ENCODE measurements at places on chromosomes 12 and 14.

- DNase-seq: no peak
Observed at GRCh38 chr12:131230340-131231031, 276.8 kb downstream of the ADGRD1 start.

DNA sequence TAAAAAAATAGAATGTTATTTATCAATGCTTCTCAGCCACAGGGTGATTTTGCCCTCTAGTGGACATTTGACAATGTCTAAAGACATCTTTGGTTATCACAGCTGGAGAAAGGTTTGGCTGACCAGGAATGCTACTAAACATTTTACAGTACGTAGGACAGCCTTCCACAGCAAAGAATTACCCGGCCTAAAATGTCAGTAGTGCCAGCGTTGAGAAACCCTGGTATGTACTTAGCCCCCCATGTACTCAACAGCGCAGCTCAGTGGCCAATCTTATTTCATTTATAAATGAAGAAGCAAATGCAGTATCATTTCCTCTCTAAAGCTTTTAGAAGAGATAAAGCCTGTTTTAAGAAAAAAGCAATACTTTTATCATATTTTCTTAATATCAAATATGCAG lies 5.8 kb downstream of the MARK3 start:
- no peak for DNase-seq

- DNase-seq: no peak
Observed at GRCh38 chr14:29569194-29569593, 358.5 kb downstream of the PRKD1 start.

DNA sequence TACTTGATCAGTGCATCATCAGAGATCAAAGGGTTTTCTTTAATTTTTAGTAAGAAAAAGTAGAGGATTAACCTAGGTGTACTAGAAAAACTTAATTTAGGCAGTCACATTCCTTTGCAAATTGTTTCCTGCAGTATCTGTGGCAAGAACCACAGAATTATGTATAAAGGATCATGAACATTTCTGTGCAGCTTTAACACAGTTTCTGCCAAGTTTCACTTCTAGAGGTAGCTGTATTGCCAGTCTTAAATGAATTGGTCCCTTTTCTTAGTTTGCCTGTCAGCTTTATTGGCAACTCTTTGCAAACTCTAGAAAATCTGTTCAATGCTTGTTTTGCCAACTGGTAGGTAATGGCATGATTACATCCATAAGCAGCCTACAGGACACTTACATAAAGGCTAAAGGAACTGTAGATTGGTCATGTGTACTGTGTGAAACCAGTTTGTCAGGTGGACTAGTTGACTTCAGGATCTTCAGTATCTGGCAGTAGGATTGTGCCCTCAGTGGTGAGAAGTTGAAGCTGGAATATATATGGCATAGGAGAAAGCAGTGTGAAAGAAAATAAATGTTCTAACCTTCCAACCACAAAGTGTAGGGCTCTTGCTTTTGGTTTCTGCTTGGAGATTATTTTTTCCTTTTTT lies 75.9 kb downstream of the TTLL5 start:
- no peak for DNase-seq

GRCh38 chr12:99136516-99136915 lies 491.4 kb downstream of the APAF1 start:
- no peak for DNase-seq

DNA sequence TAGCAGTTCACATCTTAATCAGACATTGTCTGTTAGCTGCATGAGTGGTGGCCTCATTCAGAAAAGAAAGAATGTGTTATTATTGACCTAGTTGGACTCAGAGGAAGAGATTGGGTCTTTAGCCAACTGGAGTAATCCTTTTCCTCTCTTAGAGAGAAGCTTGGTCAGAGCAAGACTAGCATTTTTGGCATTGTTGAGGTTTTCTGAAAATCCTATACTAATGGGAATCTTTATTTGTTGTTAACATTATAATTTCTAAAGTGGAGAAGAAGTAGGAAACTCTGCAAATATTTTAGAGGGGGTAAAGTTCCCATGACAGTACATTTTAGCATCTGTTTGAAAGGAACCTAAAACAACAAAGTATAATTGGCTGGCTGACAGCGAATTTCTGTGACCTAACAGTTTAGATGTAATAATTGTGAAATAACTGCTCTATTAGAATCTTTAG lies 9.7 kb downstream of the TOX4 start:
- DNase-seq: no peak

- DNase-seq: no peak
Observed at GRCh38 chr14:93520053-93520607, 89.4 kb downstream of the UNC79 start.

GRCh38 chr12:109544955-109545531 lies 28.3 kb downstream of the MMAB start:
- DNase-seq: peak; percentile 87

DNA sequence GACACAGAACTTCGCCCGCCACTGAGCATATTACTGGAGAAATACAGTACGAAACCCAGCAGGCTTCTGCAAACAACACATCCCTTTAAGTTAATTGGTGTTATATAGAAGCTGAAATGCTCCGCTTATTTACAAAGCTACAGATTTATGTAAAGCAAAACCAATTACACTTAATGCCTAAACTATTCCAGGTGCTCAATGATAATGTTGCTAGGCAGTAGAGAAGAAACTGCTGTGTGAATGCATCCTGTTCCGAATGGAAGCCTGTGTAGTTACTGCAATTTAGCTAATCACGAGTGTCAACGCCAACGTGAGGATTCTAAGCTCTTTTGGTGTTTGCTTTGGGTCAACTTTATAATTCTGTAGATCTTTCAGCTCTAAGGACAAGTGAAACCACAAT lies 89.8 kb downstream of the SLC15A5 start:
- no peak for DNase-seq

DNA sequence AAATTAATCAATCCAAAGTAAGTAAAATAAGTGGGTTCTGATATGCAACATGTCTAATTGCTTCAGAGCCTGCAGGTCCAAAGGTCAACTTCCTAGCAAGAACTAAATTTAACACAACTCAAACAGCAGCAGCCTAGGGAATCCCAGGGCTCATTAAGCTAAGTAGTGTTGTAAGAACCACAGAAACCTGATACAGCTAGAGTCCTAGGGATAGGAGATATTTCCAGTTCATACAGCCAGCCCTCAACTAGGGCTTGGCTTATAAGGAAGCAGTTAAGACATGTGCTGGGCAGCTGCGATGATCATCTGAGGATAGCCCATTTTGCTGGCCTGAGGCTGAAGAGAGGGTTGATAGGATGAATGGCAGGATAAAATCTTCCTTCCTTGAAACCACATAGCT lies at the start of gene OR4Q3:
Gene OR4Q3 (plus strand): TSS at position 316 of the 400 bp plus-strand sequence.
- no peak for DNase-seq

GRCh38 chr12:98601924-98602323 lies 8.4 kb downstream of the SLC25A3 start:
- DNase-seq: no peak

- no peak for DNase-seq
Observed at GRCh38 chr14:59228421-59228820, 40.0 kb downstream of the DAAM1 start.

DNA sequence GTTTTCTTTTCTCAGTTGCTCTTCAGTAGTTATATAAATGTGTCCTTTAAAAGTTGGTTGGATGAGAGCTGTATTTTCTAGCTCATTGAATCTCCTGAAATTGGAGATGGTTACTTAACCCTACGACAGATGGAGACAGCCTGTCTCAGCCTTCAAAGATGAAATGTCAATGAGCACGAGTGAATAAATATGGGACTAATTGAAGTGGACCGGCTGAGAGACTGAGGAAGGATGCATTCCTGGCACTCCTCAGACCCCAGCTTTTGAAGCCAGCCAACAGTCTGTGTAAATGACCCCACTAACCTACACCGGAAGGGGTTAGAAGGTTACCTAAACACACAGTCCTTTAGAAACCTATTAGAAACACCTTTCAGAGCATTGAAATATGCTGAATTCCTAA lies 46.6 kb downstream of the PDZRN4 start:
- DNase-seq: no peak

- no peak for DNase-seq
Observed at GRCh38 chr12:4591180-4591687, 29.2 kb downstream of the DYRK4 start.

GRCh38 chr14:66508547-66508845 lies 549 bp downstream of the GPHN start:
- no peak for DNase-seq

GRCh38 chr14:49497725-49498348 lies 88.3 kb downstream of the RPS29 start:
- DNase-seq: peak; percentile 33

- DNase-seq: no peak
Observed at GRCh38 chr14:21543521-21543960, 17.4 kb upstream of the SALL2 start.

GRCh38 chr12:104478396-104479122 lies 21.8 kb downstream of the CHST11 start:
- DNase-seq: no peak

- DNase-seq: no peak
Observed at GRCh38 chr12:118870551-118870950, 110.8 kb upstream of the SRRM4 start.

DNA sequence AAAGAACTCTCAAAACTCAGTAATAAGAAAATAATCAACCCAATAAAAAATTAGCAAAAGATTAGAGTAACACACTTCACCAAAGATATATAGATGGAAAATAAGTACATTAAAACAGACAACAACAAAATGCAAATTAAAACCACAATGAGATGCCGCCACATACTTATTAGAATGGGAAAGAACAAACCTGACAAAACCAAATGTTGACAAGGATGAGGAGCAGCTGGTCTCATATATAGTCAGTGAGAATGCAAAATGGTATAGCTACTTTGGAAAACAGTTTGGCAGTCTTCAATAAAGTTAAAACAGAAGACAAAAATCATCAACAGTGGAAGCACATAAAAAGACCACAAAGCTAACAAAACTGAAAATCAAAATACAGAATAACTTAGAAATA lies 29.1 kb downstream of the CRY1 start:
- no peak for DNase-seq

- no peak for DNase-seq
Observed at GRCh38 chr14:87944987-87945604, 47.9 kb downstream of the GALC start.

GRCh38 chr12:34033628-34034296 lies 11.5 kb downstream of the ALG10 start:
- no peak for DNase-seq

GRCh38 chr12:93568091-93568490 lies 4.4 kb upstream of the SOCS2 start:
- DNase-seq: no peak

DNA sequence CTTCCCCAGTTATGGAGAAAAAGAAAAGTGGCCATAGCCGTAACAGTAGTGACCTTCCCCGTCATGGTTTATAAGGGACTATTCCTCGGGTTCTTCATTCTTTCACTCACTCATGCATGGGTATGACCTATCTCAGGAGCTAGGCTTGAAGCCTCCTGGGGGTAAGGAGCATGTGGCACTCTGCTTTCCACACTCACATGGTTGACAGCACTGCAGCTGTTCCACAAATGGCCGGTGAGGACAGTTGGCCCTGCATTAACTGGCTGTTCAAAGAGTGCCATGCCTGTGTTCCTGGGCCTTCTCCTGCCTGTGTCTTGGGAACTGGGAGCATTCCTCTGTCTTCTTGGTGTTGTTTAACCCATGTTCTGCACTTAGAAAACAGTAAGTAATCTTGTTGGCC lies 66.2 kb upstream of the PNMA1 start:
- no peak for DNase-seq

- DNase-seq: no peak
Observed at GRCh38 chr12:111838353-111838752, 3.7 kb upstream of the MAPKAPK5 start.

DNA sequence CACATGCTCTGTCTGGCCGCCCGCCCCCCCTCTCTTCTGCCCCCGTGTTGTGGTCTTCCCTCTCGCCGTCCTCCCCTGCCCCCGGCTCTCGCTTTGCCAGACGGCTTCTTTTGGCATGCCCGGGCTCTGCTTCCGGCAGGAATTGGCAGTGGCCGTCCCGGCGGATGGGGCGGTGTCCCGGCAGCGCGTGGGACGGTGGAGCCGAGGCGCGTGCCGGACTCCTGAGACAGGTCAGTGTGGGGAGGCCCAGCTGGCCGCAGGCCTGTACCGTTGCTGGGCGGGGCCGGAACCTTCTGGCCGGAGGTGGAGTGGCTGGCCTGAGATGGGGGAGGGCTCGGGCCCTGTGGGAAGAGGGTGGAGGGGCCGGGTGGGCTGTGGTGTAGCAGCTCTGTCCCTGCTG lies 17.1 kb downstream of the KIF26A start:
- DNase-seq: no peak

DNA sequence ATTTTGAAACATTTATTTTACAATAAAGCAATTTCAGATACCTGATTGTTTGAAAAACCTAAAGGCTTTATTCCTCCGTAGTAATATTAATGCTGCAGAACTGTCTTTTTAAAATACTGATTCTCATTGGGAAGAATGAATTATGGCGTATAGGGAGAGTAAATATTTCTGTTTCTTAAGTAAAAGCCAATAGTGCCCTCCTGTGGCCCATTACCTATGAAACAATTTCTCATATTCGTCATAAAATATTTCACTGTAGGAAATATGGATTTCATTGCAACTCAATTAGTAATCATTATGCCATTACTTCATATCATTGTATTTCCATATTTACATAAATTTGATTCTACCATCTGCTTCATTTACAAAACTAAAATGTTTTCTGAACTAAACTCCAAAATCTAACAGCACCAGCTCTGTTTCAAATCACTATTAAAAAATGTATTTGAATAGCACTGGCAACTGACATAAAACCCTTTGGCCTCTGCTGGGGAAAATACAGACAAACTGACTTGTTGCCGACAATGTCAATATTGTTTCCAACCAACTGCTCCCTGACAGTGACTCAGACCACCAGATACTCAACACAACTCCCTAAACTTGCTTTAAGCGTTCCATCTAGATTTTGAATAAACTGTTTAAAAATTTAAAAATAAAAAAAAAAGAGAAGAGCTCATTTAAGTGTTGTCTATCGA lies 290.3 kb downstream of the NAV3 start:
- DNase-seq: no peak

GRCh38 chr14:70776197-70776596 lies 33.1 kb downstream of the MAP3K9 start:
- DNase-seq: no peak

- DNase-seq: no peak
Observed at GRCh38 chr12:6951551-6952120, 480 bp downstream of the PTPN6 start.

DNA sequence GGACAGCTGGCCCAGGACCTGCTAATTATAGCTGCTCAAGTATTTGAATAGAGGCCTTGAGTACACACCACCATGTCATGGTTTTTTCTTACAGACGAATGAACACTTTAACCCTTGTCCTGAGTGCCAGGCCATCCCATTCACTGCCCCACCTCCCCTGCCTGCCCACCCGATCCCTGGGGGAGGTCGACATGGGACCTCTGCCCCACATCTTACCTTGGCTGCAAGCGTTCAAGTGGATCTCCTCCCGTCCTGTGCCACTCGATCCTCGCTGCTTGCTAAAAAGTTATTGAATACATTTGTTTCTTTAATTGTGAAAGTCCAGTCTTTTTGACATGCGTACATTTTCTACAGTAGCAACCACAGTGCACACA lies 10.3 kb downstream of the RTL1 start:
- DNase-seq: no peak

- DNase-seq: no peak
Observed at GRCh38 chr12:121649819-121650353, 19.6 kb downstream of the MORN3 start.
